Calu3 (cell line): ENCODE measurements at places on chromosomes 7 and 10. TPM values are rescaled to one million over a fixed set of nuclear protein-coding genes. Genes with fewer than 3 reads are reported as not detected.

DNA sequence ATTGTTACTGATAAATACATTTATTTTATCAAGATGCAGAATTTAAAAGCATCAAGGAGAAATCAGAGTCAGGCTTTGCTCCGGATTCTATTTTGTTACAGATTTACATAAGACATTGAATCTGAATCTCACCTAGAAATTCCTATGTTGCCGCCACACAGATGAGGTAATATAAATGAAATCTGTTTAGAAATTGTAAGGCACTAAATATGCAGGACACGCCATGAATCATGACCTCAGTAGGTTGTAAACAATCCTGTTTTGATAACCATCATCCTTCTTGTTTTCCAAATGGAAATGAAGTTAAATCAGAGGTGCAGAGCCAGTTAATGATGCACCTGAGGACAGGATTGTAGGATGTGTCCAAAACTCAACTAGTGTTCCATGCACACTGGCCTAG lies 778.0 kb downstream of the MAGI2 start:
- DNase-seq = no peak

DNA sequence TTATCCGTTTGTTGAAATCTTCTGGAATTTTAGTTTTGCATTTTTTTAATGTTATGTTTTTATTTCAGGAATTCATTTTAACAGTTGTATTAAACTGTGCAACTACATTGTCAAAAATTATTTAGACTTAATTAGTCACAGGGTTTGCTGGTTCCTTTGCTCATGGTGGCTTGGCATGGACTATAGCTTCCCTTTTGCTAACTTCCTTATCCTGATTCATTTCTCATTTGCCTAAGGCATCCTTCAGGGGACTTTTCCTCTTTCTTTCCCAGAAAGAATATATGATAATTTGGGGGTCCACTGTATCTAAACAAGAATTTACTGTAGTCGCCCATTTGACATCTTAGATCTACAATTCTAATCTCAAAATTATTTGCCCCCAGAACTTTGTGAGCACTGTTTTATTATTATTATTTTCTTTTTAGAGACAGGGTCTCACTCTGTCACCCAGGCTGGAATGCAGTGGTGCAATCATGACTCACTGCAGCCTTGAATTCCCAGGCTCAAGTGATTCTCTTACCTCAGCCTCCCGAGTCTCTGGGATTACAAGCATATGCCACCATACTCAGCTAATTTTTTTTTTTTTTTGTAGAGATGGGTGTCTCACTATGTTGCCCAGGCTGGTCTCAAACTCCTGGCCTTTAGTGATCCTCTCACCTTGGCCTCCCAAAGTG lies 13.9 kb downstream of the FIGNL1 start:
- DNase-seq = peak; percentile 25

- no peak for DNase-seq
Measured at GRCh38 chr7:6649241-6649961, 12.3 kb downstream of the ZNF316 start.

The HOGA1 gene
- 7.8 and 7.9 TPM in 2 replicates for total RNA-seq

GRCh38 chr10:52308251-52309031 lies 5.6 kb upstream of the DKK1 start:
- peak; percentile 74 for DNase-seq

The LRRC17 gene
- total RNA-seq = 0.32 and 0.42 TPM in 2 replicates

GRCh38 chr10:97768322-97769315 lies 3.2 kb downstream of the SFRP5 start:
- no peak for DNase-seq

DNA sequence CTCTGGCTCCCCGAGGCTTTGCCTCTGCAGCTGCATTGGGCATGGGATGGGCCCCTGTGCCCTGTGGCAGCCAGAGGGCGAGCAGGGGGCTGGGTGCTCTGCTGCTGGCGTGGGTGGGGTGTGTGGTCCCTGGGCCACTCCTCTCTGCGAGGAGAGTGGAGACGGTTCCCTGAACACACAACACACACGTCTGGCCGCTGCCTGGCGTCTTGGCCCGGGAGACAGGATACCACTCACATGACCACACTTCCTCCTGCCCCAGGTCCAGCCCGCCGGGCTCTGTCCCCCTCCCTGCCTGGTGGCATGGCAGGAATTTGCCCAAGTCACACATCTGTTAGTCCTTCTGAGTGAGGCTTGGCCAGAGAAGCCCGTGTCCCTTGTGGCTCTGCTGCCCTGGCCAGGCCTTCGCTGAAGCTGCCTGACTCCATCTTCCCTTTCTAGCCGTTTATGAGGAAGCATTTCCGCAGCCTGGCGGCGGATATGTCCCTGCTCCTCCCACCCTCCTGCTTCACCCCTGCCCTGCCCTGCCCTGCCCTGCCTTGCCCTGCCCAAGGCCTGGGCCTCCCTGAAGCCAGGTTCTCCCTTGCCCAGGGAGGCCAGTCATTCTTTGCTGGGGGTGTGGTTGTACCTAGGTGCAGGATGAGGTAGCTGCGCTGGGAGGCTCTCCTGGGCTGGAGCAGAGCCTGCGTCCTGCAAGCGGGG lies 3.0 kb downstream of the BRI3 start:
- peak; percentile 71 for DNase-seq

The MTURN gene
- total RNA-seq = 6.4 and 6.5 TPM in 2 replicates

The TMEM229A gene
- not detected in 2 replicates for total RNA-seq

- DNase-seq = no peak
Measured at GRCh38 chr7:70037171-70037933, 439.1 kb downstream of the AUTS2 start.

- peak; percentile 66 for DNase-seq
Measured at GRCh38 chr7:34091321-34091917, 186.1 kb downstream of the BMPER start.

The ZNF425 gene
- 1.0 and 1.5 TPM in 2 replicates for total RNA-seq

The ZNF37A gene
- total RNA-seq = 8.1 and 8.6 TPM in 2 replicates

DNA sequence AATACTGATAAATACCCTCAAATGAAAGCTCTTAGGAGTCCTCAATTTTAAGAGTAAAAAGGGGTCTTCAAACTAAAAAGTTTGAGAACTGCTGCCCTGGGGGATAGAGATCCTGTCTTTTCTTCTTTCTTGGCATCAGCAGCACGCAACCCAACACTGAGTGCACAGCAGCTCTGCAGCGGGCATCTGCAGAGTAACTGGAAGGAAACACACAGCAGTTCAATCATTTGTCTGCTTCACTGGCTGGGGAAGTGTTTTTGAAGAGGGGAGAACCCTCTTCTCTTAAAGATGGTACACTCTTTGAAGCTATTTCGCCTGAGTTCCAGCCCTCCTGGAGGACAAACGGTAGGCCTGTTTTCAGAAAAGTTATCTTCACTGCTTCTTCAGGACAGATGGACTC lies 193.6 kb downstream of the FGFR2 start:
- no peak for DNase-seq

The CYP26C1 gene
- 0.39 and 0.45 TPM in 2 replicates for total RNA-seq

The FFAR4 gene
- 0.61 and 0.97 TPM in 2 replicates for total RNA-seq
